ENCODE measurements at places on chromosomes 11 and 22.

GRCh38 chr11:20351751-20352262 is 11.7 kb upstream of the HTATIP2 start:
- peak; percentile 69 for DNase-seq

- no peak for DNase-seq
Measured at GRCh38 chr11:40027720-40028119, 1431.7 kb downstream of the LRRC4C start.

DNA sequence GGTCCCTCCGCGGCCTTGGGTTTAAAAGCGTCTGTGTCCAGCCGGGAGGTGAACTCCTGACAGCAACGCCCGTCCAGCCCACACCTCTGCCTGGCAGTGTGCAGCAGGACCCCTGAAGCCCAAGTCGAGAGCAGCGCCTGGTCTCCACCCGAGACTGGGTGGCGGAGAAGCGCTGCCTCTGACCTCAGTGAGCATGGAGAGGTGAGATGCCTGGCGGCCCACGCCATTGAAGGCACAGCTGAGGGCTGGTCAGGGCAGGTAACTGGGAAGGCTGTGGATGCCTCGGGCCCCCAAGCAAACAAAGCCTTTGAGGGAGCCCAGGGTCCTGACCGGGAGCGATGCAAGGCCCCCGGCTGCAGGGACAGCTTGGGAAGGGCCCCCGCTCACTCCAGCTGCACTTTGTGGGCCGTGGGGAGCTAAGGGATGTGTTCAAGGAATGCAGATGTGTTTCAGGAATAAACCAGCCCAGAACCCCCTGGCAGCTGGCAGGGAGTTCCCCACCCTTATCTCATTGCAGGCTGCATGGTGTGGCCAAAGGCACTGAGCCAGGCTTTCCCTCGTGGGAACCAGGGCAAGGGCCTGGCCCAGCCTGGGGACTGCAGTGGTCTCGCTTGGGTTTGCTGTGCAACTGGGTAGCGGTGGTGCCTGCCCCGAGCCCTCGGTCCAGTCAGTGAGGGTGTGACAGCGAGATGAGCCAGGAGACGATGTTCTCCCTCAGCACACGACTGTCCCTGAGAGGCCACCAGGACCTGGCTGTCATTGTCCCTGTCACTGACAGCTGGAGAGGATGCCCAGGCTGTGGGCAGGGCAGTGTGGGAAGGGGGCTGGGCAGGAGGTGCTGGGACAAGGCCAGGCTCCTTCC is 92.5 kb downstream of the WNT7B start:
- no peak for DNase-seq

DNA sequence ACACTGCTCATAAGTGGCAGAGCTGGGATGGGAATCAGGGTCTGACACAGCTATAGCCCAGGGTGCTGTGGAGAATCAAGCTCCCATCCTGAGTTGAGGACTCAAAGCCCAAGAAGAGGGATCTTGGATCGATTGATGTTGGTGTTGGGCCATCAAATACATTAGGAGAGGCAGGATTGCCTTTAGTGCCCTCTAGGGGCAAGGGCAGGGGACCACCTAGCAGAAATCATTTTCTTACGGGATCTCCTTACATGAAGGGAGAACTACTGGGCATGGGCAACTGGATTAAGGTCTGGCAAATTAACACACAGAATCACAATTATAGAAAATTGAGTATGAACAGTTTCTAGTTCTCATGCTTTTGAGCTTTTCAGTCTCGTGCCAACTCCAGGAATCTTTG is 24.9 kb upstream of the EMSY start:
- peak; percentile 32 for DNase-seq

DNA sequence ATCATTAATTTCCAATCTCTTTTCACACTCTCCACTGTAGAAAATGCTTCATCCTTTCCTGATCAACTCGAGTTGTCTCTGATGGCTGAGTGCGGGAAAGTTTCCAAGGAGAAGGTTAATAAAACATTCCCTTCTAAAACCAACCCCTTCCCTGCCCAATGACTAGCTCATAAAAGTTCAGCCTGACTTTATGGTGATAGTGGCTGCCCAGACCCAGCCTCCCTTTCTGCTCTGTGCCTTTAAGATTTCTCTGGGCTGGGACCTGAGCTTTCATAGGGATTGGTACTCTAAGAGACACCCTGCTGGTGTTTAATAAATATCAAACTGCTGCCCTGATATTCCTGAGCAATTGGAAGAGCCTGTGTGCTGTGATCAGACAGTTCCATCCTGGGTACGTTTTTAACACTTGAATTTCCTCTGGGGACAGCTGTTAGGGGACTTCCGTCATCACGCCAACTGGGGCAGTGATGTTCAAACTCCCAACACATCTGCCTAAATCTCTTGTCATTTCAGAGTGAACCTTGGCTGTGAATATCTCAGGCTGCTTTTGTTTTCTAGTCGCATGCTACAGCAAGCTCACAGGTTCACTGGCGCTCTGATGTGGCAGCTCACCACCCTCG is 195.0 kb upstream of the KIRREL3 start:
- DNase-seq: no peak

GRCh38 chr11:75792127-75792731 is 22.8 kb upstream of the UVRAG start:
- no peak for DNase-seq

DNA sequence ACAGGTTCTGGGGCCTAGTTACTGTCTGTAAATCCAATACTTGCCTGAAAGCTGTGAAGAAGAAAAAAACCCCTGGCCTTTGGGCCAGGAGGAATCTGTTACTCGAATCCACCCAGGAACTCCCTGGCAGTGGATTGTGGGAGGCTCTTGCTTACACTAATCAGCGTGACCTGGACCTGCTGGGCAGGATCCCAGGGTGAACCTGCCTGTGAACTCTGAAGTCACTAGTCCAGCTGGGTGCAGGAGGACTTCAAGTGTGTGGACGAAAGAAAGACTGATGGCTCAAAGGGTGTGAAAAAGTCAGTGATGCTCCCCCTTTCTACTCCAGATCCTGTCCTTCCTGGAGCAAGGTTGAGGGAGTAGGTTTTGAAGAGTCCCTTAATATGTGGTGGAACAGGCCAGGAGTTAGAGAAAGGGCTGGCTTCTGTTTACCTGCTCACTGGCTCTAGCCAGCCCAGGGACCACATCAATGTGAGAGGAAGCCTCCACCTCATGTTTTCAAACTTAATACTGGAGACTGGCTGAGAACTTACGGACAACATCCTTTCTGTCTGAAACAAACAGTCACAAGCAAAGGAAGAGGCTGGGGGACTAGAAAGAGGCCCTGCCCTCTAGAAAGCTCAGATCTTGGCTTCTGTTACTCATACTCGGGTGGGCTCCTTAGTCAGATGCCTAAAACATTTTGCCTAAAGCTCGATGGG is 13.5 kb downstream of the PIK3IP1 start:
- no peak for DNase-seq

- peak; percentile 12 for DNase-seq
Measured at GRCh38 chr11:119222308-119222707, 16.2 kb downstream of the CBL start.

DNA sequence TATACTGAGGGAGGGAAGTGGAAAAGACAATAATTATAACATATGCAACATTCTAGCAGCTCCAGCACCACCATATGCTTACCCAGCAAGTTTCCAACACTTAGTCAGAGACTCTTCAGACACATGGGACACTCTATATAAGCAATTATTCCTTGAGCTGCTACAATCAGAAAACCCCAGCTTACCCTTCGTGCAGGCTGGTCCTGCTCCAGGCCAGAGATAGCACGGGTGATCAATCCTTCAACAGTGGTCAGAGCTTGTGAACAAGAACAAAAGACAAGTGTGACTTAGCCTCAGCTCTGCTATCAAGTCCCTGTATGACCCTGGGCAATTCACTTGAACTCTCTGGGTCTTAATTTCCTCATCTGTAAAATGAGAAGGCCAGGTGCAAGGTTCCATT is 1.5 kb downstream of the ZPR1 start:
- DNase-seq: no peak

- DNase-seq: no peak
Measured at GRCh38 chr11:12156301-12157140, 46.1 kb downstream of the MICAL2 start.

- DNase-seq: no peak
Measured at GRCh38 chr11:18491924-18492323, 34.8 kb downstream of the TSG101 start.

DNA sequence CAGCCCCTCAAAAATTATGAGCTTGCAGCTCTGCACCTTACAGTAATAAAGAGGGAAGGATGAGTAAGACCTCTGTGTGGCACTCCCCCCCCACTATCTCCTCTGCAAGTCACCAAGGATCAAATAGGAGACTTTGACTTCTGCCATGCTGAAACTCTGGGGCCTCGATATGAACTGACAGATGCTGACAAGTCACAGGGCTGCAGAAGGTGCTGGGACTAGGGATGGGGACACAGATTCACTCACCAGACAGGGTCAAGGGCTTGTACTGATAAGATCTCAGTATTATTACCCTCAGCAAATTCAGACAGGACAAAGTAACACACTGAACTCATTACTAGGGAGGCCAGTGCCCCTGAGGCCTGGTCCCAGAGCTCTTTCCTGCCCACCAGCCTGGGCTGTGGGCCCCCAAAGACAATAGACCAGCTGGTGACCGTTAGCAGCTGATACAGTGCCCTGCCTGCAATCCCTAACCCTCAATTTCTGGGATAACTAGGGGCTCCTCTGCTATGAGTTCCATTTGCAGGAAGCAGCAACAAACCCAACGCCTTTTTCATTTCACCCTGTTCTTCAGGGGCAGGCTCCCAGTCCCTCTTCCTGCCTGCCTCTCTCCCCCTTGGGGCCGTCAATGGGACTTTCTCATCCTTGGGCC is 20.1 kb downstream of the TMPRSS13 start:
- no peak for DNase-seq

- no peak for DNase-seq
Measured at GRCh38 chr11:71568704-71569349, 3.5 kb downstream of the KRTAP5-10 start.

DNA sequence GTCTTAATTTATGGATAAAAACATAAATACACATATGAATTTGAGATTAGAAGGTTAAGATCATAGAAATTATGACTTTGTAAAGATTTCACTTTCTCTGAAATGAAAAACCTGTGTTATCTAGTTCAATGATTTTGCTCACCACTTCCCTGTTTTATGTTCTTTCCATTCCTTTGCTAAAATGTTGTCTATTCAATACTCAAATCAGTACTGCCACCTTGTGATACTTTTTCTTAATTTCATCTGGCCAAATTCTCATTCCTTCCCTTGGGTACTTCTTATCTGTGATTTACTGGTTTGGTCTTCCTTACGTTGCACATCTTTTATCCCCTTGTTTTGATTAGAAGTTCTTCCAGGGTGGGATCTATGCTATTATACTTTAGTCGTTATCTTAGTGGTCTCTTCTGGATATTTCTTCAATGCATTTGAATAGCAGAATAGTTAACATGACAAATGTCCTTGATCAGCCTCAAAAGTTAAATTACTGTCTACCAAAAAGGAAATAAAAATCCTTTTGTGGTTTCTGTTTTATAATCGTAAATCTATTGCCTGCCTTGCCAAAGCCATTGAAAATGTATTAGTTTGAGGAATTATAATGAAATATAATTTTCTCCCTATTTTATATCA is 197.0 kb downstream of the PGR start:
- peak; percentile 44 for DNase-seq

GRCh38 chr22:42562684-42563083 is 8.9 kb downstream of the SERHL2 start:
- no peak for DNase-seq

GRCh38 chr11:121588747-121589146 is 136.0 kb upstream of the SORL1-AS1 start:
- DNase-seq: no peak

GRCh38 chr11:19243613-19244012 is 2.9 kb upstream of the E2F8 start:
- no peak for DNase-seq

GRCh38 chr11:12126344-12127019 is 16.1 kb downstream of the MICAL2 start:
- peak; percentile 87 for DNase-seq

- no peak for DNase-seq
Measured at GRCh38 chr22:28793976-28794584, 6.3 kb downstream of the XBP1 start.

- peak; percentile 20 for DNase-seq
Measured at GRCh38 chr22:46547883-46548244, 10.4 kb upstream of the CELSR1 start.

DNA sequence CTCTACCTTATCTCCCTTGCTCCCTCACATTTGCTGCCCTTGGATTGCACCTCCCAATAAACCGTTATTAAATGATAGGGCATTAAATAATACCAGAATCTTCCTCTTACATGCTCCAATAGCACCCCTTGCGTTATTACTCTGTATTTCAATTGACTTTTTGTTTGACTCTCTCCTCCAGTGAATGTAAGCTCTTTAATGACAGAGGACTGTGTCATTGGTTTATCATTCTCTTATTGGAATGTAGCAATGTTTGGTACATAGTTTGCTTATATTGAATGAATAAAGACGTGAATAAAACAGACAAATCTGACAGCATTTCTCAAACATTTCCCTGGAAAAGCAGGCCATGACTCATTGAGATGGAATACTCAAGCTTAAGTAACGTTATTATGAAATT is 8.7 kb upstream of the MPEG1 start:
- DNase-seq: no peak

- no peak for DNase-seq
Measured at GRCh38 chr11:43925063-43925931, 17.1 kb upstream of the C11orf96 start.

DNA sequence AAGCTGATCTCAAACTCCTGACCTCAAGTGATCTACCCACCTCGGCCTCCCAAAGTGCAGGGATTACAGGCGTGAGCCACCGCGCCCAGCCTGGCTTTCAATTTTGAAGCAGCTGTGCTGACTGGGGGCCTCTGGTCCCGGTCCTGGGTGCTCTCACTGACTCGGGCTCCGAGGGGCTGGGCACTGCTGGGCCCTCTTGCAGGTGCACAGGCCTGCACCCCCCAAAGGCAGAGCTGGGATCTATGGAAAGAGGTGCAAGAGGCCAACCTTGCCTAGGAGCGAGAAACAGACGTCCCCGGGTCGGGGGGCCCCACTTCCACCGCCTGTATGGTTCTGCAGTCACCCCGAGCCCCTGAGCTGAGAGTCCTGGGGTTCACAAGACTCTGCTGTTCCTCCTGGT is 33.2 kb downstream of the KIAA0930 start:
- no peak for DNase-seq

GRCh38 chr22:46508491-46508999 is 28.9 kb downstream of the CELSR1 start:
- DNase-seq: no peak
